ENCODE measurements at places on chromosomes 12 and 14.

DNA sequence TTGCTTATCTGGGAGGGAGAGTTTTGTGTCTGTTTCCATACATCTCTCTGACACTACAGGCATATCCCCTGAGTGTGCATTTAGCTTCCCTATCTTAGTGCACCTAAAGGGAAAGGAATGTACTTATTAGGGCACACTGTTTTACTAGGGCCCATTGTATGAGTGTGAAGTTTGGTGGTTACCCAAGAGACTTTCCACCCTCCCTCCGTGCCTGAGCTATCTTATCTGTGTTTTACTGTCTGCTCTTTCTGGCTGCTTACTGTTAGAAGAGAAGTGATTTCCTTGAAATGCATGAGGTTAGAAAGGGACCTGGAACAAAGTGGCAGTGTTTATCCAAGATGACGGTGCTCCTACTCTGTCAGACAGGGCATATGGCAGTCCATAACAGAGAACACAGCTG, 8.5 kb upstream of the SVOP start:
- DNase-seq: no peak

GRCh38 chr12:130086797-130087196, 75.5 kb upstream of the FZD10 start:
- DNase-seq: no peak

DNA sequence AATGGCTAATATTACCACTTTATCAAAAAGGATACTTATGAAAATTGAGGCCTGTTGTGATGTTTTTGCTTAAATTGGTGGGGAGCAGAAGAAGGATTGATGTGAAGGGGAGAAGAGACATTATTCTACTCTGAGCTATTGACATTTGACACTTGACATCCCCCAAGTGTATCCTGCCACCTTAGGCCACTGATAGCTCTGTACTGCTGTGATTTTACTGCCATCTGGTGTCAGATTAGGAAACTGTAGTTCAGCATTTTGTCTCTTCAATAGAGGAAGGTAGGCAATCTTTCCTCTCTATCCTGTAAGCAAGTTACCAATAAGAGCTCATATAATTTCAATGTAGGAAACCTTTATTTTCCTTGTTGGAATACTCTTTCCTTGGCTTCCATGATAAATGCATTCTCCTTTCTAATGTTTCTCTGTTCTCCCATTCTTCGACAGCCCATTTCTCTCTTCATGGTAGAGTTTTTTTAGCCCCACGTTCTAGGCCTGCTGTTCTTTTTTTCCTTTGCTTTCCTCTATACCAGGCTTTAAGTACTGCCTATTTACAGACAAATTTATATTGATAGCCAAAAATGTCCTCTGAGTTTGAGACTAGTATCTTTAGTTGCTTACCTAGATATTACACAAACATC, 46.3 kb downstream of the PPHLN1 start:
- DNase-seq: no peak

GRCh38 chr12:29889737-29890136, 106.0 kb upstream of the TMTC1 start:
- peak; percentile 3 for DNase-seq

GRCh38 chr12:88408823-88409222, 171.4 kb downstream of the KITLG start:
- DNase-seq: no peak
